Omental fat pad (tissue), 4 donors: ENCODE measurements at places on chromosomes 1 and 21.

DNA sequence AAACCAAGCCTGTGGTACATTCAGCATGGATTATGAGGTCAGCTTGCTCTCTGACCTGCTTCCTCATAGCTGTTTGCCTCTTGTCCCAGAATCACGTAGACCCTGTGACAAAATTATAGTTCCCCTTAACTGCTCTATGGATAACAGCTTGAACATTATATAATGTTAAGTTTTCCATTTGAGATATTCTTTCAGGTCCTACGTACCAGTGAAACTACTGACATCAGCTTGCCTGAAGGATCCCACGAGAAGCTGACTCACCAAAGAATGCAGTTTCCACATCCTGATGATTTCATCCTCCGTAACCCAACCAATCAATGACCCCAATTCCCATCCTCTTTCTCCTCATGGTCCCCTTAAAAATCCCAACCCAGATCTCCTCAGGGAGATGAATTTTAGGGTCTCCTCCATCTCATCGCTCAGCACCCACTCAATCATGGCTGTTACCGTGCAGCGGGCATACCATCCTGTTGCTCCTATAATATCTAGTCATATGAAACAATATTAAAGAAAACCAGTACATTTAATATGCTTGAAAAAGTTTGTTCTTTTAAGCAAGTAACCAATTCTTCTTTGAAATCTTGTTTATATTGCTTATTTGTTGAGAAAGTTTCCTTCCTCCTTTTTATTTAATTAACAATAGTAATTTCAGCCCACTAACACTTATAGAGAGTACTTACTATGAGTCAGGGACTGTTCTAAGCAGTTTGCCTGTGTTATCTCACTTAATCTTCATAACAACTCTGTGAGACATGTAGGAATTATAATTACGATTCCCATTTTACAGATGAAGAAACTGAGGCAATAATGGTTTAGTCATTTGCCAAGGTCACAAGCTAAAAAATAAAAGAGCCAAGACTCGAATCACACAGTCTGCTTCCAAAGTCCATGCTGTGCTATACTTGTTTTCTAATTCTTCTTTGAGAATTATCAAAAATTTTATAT lies 27.4 kb downstream of the CHML start:
- DNase-seq: no peak

- no peak for DNase-seq
These were observed 13.1 kb upstream of the NHLH2 start for GRCh38 chr1:115854005-115854404.

DNA sequence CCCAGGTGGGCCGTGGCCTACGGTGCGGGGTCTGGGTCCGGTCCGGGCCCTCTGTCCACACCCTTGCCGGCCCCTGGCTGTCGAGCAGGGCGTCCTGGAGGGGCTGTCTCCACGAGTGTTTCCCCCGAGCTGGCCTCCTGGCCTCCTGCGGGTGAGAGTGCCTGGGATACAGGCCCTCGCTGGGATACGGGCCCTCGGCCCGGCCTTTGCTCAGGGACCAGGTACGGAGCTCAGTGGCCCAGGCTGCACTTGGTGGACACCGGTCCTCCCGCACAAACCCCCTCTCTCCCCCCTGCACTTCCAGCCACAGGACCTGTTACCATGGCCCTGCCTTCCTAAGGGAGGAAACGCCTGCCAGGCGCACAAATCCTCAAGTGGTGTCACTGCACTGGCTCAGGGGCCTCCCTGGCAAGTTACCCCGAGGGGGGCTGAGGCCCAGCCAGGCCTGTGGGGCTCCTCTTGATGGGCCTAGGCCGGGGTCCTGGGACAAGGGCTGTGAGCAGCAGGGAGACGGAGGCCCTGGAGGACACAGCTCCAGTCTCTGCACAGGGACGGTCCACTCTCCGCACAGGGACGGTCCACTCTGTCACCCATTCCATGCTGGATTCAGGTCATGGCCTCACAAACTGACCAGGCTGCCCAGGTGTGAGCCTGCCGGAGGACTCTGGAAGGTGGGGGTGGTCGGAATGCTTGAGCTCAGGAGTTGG lies 18.2 kb upstream of the RNF223 start:
- no peak for DNase-seq

DNA sequence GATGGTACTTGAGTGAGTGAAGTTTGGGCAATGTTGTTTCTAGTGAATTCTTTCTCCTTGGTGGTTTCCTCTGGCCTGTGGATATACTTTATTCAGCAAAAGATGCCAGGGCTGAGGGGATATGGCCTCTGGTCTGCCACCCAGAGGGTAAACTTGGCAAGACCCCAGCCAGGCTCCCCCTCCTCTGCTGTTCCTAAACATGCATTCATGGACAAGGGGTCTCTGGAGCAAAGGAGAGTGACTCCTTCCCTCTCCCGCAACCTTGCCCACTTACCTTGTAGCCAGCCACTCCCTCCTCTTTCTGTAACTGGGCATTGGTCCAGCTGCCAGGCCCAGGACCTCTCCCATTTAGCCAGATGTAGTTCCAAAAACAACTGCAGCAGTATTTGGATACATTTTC lies 43.8 kb downstream of the RUNX3 start:
- no peak for DNase-seq

DNA sequence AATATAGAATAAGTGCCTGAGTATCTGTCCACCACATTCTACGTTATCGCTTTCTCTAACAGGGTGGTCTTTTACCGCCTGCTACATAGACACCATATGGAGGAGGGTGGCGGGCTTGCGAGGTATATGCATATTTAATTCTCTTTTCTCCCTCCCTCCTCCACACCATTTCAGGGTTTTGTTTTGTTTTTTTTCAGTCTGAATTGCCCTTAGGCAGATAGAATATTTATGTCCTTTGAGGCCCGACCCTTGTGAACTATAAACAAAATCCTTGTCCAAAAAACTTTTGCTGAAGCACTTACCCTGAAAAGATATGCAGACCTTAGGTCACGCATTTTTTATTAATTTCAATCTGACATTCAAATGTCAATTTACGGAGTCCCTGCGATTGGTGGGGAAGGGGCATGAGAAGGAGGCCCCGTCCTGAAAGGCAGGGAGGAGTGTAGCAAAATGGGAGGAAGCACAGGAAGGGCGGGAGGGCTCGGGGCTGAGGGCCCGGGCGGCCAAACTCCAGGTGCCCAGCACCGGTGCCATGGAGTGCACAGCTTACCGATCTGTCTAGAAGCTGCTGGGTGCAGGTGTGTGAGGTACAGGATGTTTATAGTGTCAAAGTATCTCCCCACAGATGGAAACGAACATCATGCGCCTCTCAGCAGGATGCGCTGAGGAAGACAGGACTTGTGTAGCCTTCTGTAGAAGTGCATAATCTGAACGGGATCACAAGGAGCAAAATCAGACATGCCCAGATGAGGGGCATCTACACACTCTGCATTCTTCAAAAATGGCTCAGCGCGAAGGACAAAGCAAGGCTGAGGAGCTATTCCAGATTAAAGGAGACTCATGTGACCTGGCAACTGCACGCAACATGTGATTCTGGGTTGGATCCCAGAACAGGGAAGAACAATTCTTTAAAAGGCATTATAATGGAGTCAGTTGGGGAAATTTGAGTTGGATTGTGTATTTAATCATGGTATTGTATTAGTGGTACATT lies 68.8 kb upstream of the LYST start:
- DNase-seq: no peak

GRCh38 chr1:48414264-48414663 lies 57.7 kb downstream of the SPATA6 start:
- DNase-seq: no peak

DNA sequence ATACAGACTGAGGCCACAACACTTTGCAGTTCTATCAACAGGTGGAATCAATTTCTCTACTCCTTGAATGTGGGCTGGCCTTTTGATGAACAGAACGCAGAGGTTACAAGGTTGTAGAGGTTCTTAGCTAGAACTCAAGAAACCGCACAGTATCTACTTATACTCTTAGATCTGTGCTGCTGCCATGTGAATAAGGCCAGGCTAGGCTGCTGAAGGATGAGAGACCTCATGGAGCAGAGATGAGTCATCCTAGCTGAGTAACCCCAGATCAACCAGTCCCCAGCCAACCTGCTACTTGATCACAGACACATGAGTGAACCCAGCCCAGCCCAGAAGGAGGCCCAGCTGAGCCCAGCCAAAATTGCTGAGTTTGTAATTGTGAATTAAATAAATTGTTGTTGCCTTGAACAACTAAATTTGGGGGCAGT lies 35.3 kb upstream of the BCAR3 start:
- no peak for DNase-seq

DNA sequence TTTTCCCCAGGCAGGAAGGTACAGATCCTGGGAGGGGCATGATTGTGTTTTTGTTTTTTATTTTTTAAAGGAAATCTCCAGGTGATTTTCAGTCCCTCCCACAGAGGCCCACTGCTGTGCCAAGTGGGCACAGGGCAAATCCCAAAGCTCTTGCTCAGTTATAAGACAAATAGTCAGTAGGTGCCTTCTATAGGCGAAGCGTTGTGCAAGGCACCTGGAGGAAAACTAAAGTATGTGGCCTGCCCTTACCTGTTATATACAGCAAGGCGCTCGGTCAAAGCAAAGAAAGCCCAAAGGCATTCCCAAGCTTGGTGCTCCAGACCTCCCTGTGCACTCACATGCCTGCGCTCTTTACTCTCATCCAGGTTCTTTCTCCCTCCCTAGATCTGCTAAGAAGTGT lies 81.0 kb downstream of the KCNJ15 start:
- DNase-seq: no peak

DNA sequence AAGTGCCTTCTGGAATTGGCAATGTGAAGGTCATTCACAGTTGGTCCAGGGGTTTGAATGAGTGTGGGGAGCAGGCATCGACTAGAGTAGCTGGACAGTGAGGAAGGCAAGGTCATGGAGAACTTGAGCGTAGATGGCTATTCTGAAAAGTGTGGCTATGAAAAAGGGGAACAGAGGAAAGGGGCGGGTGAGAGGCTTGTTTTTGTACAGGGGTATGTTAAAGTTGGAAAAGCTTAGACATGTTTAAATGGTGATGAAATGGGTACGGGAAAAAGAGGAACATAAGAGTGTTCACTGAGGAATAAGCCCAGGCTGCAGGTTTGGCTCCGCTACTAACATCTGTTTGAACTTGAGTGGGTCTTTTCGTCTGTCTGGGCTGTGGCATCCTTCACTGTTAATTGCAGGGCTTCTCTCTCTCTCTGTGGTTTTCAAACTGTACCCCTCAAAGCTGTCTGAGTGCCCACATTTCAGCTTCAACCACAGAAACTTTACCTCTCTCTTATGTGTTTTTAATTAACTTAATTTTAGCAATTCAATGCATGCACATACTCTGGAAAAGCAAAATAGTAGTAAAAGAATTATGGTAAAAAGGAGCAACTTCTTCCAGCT lies 70.8 kb upstream of the COA6 start:
- no peak for DNase-seq

- DNase-seq: no peak
These were observed 298.5 kb downstream of the PCP4 start for GRCh38 chr21:40165773-40166070.

GRCh38 chr1:4371849-4372248 lies 282.6 kb upstream of the AJAP1 start:
- no peak for DNase-seq

- DNase-seq: no peak
These were observed 59.8 kb upstream of the GNG12 start for GRCh38 chr1:67893126-67893495.

- DNase-seq: no peak
These were observed 182.7 kb downstream of the KCNT2 start for GRCh38 chr1:196425513-196425912.

GRCh38 chr1:154329551-154330131 lies 4.3 kb downstream of the ATP8B2 start:
- no peak for DNase-seq
